GOT3 (cell line): ENCODE measurements at places on chromosomes 3 and 15.

GRCh38 chr3:191282251-191283185 is 46.7 kb upstream of the CCDC50 start:
- no peak for DNase-seq

GRCh38 chr15:19984101-19984500 is 557.5 kb downstream of the GOLGA6L6 start:
- no peak for DNase-seq

GRCh38 chr3:136862617-136863322 is 762 bp downstream of the NCK1 start:
- DNase-seq = no peak

DNA sequence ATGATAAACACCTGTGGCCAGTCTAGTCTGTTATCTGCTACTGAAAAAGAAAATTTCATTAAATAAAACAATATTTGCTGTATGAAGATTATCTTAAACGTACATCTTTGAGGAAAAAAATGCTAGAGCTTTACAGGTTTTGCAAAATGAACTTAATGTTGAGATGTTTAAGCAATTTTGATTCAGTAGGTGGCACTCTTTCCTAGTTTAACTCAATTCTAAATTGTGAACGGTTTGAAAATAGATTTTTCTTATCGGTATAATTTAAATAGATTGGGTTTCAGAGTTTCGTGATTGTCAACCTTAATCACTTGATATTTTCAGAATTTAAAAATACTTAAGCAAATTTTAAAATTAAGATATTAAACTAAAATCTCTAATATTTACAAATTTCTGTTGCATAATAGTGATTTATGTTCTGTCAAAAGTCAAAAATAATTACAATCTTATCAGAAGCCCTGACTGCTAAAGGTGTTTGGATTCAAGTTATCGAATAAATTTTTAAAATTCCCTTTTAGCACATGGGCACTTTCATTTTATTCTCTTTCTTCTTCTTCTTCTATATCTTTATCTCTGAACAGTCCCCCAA is 7.0 kb upstream of the RNF111 start:
- DNase-seq = no peak

DNA sequence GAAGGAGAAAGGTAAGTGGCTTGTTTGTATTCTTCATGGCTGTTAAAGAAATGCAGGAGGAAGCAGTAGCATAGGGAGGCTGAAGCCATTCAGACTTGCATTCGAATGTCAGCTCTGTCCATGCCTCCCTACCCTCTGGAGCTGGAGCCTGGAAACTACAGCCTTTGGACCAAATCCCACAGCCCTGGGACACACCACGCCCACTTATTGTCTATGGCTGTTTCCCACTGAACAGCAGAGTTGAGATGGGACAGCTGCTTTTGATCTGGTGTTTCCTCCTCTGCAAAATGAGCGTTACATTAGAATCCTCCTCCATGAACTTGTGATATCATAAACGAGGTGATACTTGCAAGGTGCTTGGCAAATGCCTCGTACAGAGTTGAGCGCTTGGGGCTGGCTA is 3.6 kb downstream of the FAM107A start:
- DNase-seq = no peak

- DNase-seq = no peak
Measured at GRCh38 chr3:14867936-14868570, 49.3 kb downstream of the FGD5 start.

DNA sequence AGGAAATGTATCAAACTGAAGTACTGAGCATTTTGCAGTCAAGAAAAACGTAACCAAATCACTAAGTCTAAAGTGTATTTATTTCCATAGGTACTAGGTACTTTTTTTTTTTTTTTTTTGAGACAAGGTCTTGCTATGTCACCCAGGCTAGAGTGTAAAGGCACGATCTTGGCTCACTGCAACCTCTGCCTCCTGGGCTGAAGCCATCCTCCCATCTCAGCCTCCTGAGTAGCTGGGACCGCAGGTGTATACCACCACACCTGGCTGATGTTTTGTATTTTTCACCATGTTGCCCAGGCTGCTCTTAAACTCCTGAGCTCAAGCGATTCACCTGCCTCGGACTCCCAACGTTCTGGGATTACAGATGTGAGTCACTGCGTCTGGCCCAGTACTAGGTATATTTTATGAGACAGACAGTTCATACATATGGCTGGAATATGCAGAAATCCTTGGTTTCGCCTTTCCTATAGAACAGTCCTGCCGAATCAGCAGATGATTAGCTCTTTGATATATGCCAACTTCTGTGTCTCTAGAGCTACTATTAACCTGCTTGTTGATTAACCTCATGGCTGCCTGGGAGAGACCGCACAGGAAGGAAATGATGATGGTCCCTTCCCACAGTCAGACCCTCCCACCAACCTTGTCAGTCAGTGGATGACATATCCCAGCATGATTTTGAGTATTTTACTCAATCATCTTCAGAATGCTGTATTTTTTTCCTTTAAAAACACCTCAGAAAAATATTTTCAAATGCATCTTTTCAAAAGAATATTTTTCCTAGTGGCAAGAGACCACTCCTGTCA is 32.3 kb downstream of the TMOD3 start:
- DNase-seq = no peak
